ENCODE measurements at places on chromosomes 7 and 10.

GRCh38 chr7:28790467-28790866, 167.7 kb downstream of the TRIL start:
- no peak for ATAC-seq

DNA sequence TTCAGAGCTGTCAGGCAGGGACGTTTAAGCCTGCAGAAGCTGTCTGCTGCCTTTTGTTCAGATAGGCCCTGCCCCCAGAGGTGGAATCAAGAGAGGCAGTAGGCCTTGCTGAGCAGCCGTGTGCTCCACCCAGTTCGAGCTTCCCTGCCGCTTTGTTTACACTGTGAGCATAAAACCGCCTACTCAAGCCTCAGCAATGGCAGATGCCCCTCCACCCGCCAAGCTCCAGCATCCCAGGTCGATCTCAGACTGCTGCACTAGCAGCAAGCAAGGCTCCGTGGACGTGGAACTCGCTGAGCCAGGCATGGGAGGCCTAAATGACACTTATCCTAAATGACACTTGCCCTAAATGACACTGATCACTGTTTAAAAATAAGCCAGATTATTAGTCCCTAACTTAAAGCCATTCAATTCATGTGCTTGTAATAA, 6.8 kb upstream of the ASB15 start:
- no peak for ATAC-seq

DNA sequence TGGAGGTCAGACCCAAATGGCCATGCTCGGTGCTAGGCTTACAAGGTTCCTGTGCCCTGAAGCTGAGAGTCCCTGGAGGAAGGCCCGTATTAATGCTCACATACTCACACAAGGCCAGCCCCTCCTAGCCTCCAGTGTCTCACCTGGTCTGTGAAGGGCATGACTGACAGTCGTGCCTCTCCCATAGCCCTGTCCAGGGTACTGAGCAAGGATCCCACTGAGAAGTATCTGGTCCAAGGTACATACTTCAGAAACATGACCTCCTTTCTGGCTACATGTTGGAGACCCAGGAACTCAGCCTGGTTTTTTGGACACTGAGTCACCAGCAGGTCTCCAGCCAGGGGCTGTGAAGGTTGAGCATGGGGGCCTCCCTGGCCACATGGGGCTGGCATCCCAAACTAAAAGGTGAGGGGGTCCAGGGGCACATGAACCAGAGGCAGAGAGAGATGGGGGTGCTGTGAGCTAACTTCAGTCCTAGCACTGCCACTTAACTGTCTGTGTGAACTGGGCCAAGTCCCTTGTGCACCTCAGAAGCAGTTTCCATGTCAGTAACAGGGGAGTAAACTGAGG, 17.6 kb upstream of the RASGEF1A start:
- ATAC-seq: peak; percentile 35

GRCh38 chr7:83599131-83599530, 49.8 kb downstream of the SEMA3E start:
- ATAC-seq: no peak

- no peak for ATAC-seq
Measured at GRCh38 chr10:62183857-62184795, 84.5 kb downstream of the RTKN2 start.

DNA sequence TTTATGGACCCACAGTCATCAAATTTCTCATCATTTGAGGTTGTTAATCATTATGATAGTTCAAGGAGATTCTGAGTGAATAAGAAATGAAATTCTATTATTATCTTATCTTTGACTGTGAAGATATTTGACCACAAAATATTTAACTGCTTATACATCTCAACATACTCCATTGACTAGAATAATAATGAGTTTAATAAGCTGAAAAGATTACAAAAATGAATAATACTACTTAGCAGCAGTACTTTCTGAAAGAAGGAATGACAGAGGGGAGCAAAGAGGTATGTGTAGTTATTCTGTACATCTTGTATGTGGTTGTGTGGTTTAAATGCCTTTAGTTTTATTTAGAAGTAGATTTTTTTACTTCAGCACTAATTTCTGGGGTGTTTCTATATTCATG, 214.2 kb downstream of the PRKG1 start:
- ATAC-seq: no peak

- ATAC-seq: no peak
Measured at GRCh38 chr10:88541116-88541626, 41.9 kb downstream of the RNLS start.

GRCh38 chr7:6637544-6638229, 569 bp downstream of the ZNF316 start:
- peak; percentile 68 for ATAC-seq

GRCh38 chr10:18880530-18880929, 168.1 kb upstream of the MALRD1 start:
- ATAC-seq: no peak

DNA sequence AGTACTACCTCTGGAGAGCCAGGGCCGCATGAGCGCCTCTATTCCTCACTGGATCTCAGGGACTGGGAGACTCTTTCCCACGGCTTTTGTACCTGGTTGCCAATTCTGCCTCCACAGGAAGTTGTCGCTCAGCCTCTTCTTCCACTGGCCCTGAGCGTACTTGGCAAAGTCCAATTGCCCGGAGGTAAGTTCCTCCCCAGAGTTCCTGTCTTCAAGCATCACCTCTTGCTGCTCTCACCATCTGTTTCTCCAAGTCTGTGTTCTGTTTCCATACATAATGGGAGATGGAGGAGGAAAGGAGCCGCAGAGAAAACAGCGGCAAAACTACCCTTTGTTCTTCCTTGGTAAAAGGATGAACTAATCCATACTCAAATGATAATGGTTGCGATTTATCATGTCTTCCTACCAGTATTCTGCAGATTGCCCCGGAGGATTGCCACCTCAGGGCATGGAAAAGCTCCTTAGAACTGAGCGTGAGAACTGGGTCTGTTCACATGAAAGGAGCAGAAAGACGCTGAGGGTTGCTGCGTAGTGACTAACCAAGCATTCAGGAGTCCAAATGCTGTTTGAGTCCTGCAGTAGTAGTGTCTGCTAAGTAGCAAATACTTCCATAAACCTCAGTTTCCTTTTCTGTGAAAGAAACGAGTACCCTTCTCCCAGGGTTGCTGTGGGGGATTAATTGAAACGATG, 170.2 kb upstream of the GLI3 start:
- ATAC-seq: no peak

- no peak for ATAC-seq
Measured at GRCh38 chr7:50660040-50660829, 95.0 kb upstream of the DDC start.

- ATAC-seq: peak; percentile 73
Measured at GRCh38 chr7:92781117-92781720, 55.2 kb downstream of the CDK6 start.

DNA sequence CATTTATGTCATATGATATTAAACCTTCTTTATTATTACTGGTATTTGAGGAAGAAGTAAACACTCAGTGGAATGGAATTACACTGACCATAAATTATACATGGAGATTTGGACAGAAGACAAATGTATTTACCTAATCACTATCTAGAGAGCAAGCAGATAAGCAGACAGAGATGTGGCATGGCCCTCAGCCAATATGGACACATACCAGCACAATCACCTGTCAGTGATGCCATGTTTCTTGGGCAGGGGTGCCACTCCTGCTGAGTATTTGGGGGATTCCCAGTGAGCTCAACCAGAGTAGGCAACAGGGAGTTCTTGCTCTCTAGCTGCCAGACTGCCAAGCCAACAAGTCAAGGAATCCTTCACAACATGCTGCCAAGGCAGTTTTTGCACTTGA, 866.3 kb upstream of the LRRN3 start:
- no peak for ATAC-seq

DNA sequence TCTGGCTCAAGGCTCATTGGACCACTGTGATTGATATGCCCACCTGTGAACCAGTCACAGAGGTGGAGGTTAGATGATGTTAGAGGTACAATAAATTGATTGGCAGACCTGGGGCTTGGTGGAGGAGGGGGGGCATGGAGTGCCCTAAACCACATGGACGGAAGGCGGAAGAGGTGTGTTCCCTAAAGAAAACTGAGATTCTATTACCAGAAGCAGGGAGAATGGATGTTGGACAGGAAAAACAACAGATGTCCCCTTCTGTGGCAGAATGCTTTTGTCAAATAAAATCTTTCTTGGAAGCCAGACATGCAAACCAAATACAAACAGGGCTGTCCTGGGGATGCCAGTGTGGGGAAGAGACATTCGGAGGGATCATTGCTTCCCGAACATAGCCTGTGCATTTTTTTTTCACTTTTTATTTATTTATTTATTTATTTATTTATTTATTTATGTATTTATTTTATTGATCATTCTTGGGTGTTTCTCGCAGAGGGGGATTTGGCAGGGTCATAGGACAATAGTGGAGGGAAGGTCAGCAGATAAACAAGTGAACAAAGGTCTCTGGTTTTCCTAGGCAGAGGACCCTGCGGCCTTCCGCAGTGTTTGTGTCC, 433.9 kb downstream of the RPS24 start:
- ATAC-seq: no peak

GRCh38 chr10:100509241-100509840, 10.3 kb downstream of the SEC31B start:
- no peak for ATAC-seq

DNA sequence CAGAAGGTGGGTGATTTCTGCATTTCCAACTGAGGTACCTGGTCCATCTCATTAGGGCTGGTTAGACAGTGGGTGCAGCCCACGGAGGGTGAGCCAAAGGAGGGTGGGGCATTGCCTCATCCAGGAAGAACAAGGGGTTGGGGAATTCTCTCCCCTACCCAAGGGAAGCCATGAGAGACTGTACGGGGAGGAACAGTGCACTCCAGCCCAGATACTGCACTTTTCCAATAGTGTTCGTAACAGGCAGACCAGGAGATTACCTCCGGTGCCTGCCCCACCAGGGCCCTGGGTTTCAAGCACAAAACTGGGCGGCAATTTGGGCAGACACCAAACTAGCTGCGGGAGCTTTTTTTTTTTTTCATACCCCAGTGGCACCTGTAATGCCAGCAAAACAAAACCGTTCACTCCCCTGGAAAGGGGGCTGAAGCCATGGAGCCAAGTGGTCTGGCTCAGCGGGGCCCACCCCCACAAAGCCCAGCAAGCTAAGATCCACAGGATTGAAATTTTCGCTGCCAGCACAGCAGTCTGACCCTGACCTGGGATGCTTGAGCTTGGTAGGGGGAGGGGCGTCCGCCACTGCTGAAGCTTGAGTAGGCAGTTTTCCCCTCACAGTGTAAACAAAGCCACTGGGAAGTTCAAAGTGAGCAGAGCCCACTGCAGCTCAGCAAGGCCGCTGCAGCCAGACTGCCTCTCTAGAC, 31.2 kb downstream of the ARMC10 start:
- ATAC-seq: peak; percentile 39

GRCh38 chr10:71663311-71663710, 56.3 kb downstream of the C10orf105 start:
- ATAC-seq: no peak

- ATAC-seq: no peak
Measured at GRCh38 chr7:79478386-79478785, 24.9 kb upstream of the MAGI2 start.

GRCh38 chr10:118343115-118343514, 991 bp upstream of the FAM204A start:
- no peak for ATAC-seq

DNA sequence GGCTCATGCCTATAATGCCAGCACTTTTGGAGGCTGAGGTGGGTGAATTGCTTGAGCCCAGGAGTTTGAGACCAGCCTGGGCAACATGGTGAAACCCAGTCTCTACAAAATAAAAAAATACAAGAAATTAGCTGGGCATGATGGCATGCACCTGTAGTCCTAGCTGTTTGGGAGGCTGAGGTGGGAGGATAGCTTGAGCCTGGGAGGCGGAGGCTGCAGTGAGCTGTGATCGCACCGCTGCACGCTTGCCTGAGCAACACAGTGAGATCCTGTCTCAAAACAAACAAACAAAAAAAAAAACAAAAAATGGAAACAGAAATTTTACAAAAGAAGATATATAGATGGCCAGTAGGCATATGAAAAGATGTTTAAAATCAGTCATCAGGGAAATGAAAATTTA, 57.1 kb downstream of the PTEN start:
- ATAC-seq: no peak

DNA sequence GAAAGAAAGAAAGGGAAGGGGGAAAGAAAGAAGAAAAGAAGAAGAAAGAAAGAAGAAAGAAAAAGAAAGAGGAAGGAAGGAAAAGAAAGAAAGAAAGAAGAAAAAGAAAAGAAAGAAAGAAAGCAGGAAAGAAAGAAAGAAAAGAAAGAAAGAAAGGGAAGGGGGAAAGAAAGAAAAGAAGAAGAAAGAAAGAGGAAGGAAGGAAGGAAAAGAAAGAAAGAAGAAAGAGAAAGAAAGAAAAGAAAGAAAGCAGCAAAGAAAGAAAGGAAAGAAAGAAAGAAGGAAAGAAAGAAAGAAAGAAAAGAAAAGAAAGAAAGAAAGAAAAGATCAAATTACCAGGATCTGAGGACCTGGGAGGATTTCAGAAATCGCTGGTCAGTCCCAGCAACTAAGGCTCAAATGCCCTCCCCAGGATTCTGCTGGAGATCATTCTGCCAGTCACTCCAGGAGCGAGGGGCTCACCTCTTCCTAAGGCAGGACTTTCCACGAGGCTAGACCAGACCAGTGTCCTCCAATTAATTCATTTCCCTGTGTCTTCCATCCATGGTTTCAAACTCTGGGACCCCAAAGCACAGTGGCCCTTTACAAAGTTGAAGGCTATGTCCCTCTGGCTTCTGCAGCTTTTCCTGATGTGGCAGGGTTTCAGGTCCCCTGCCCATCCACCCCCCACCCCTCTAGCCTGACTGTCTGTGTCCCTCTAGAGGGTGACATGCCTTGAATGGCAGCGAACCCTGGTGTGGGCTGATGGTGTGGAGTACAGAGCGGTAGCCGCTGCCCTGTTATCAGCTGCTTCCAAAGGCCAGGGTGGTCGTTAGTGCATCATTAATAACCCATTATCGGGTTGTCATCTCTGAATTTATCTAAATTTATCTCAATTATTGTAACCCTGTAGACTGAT, 77.9 kb downstream of the PARP12 start:
- ATAC-seq: no peak

DNA sequence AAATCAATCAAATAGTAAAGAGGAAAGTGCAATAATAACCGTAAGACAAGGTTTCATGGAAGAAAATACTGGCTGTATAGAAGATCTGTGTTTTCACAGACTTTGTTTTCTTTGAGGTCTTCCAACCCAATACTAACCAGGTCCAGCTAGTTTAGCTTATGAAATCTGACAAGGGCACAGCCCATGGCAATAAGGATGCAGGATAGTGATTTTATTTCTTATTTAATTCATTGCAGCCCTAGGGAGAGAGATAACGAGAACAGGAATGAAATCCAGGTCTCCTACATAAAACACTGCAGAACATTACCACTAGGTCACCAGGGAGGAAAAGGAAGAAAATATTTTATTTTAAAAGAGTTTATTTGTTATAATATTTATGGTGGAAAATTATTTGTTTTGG, 145.1 kb downstream of the DNAJC1 start:
- ATAC-seq: no peak

GRCh38 chr7:150435390-150436073, 14.9 kb upstream of the GIMAP8 start:
- ATAC-seq: no peak

DNA sequence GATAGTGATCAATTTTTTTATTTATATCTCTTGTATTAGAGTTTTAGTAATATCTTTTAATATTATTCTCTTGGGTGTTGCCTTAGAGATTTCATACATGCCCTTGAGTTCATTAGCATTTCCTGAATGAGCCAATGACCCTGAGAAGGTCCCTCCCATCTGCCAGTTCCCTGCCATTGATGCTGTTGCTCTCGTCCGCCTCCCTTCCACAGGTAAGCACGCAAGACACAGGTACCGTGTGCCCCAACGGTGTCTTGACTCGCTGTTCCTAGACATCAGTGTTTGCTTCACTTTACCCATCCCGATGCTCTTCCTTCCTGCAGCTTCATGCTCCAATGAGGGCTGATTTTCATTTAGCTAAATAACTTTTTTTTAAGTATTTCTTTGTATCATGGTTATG, 19.7 kb upstream of the PWWP2B start:
- ATAC-seq: no peak

Data from SK-N-SH treated with all-trans-retinoic acid at 6 μM for 48 hours (cell line).